Stomach (tissue), 19 donors: ENCODE measurements at places on chromosomes 12 and 14. TPM values are rescaled to one million over a fixed set of nuclear protein-coding genes. Genes with fewer than 3 reads are reported as not detected.
A peak's percentile ranks its signal among the peaks of the same experiment; 100 is the strongest.

Gene GLI1
- total RNA-seq, result 0.87 TPM

Gene HOXC9
- total RNA-seq, result not detected

Gene BDKRB2
- total RNA-seq, result not detected

DNA sequence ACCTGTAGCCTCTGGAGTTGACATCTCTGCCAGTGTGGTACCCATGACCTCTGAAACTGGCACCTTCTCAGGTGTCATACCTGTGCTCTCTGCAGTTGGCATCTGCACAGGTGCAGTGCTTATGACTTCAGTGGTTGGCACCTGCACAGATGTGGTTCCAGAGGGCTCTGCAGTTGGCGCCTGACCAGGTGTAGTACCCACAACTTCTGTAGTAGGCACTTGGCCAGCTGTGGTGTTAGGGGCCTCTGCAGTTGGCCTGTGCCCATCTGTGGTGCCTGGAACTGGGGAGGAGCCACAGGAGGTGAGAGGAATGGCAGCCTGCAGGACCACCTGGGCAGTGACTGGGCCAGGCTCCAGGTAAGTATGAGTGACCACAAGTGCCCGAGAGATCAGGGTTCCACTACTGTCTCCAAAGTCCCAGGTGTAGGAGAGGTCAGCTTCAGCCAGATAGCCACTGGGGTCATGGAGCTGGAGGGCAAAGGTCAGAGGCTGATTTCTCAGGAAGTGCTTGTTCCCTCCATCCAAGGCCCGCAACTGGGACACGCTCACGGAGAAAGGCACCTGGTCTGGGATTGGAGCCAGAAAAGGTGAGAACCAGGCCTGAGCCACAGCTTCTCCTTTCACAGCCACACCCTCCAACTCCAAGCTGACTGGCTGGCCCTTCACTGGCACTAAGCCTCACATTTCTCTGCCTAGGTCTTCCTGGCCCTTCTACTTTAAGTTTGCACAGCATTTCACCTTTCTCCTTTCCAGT lies 8.6 kb downstream of the PMEL start:
- H3K27ac ChIP-seq, result no peak overlapping the region
- H3K4me1 ChIP-seq, result no peaks in the 10 kb centered on the region
- H3K4me3 ChIP-seq, result no peak overlapping the region
- peaks cover 25% of the 10 kb centered on the region for H3K36me3 ChIP-seq
- DNase-seq, result peak; percentile 72

- peak; percentile 79 for DNase-seq
- no peaks in the 10 kb centered on the region for H3K27me3 ChIP-seq
- no peak overlapping the region for H3K4me3 ChIP-seq
- no peaks in the 10 kb centered on the region for H3K36me3 ChIP-seq
Measured at GRCh38 chr12:47736877-47737676, 11.8 kb upstream of the ENDOU start.

DNA sequence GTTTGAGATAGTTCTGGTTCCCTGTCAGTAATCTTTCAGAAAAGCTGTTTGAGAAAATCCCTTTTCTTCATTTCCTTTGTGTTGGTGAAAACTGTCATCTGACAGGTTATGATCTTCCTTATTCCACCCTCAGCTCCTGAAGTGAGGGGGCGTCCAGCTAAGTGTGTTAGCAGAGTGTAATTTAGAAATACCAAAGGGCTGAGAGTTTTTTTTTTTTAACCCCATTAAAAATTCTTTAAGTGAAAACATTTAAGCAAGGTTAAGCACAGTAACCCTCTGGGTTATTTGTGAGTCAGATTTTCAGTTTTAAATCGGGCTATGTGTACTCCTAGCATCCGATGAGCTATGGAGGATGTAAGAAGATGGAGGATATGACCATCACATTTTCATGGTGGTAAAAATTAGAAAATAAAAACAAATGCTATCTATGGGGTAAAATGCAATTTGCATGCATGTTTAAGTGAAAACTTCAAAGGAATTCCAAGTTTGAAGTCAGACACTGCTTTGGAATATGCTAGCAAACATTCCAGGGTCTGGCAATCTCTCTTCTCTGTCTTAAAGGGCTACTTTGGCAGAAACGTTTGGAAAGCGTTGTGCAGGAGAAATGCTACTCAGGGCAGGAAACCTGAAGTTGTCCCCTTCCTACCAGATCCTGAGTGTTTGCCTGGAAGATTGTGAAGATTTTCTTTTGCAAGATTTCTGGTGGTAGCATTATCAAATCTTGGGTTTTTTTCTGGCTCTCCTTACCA lies 197.0 kb upstream of the PRICKLE1 start:
- H3K4me3 ChIP-seq, result no peak overlapping the region
- H3K27ac ChIP-seq, result no peak overlapping the region
- H3K27me3 ChIP-seq, result no peaks in the 10 kb centered on the region
- H3K36me3 ChIP-seq, result no peaks in the 10 kb centered on the region
- no peak for DNase-seq
- H3K4me1 ChIP-seq, result peaks cover 20% of the 10 kb centered on the region

DNA sequence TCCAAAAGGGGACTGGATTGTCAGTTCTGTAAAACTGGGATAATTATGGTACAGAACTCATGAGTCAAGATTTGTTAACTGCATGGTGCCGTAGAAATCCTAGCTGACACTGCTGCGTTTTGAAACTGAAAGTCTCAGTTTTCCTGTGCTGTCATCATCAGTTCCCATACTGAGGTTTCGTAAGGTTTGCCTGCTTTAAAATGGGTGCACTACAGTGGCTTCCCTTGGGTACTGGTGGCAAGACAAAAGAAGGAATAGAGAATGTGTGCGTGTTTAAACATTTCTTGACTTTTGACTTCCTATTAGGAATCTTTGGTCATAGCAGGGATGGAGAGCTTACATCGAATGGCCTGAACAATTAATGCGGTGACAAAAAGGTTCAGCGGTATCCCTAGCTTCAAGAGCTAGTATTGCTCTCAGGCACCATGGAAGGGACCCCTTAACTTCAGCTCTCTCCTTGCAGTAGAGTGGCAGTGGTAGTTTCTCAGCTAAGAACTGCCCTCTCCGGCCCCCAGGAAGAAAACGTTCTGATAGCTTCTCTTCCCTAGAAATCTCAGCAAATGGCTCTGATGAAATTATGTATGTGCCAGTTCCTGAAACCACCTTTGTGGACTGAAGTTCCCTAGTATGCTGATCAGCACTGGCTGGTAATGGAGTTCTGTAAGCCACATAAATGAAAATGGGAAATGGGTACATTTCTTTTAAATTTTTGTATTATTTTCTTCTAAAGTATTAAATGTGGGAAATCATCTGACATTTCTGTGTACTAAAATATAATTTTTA lies 28.9 kb downstream of the ANO6 start:
- no peaks in the 10 kb centered on the region for H3K36me3 ChIP-seq
- no peak overlapping the region for H3K27ac ChIP-seq
- DNase-seq, result no peak
- no peaks in the 10 kb centered on the region for H3K27me3 ChIP-seq
- no peaks in the 10 kb centered on the region for H3K4me1 ChIP-seq

- no peaks in the 10 kb centered on the region for H3K4me1 ChIP-seq
- DNase-seq, result peak; percentile 24
- H3K36me3 ChIP-seq, result no peaks in the 10 kb centered on the region
- no peak overlapping the region for H3K4me3 ChIP-seq
- H3K27ac ChIP-seq, result no peak overlapping the region
Measured at GRCh38 chr12:38886064-38886463, 19.3 kb downstream of the CPNE8 start.
